ENCODE measurements at places on chromosomes 2 and 18. TPM values are rescaled to one million over a fixed set of nuclear protein-coding genes. Genes with fewer than 3 reads are reported as not detected.

CCDC74B gene
- polyA plus RNA-seq: 3.1 TPM

- no peaks in the 10 kb centered on the region for H3K36me3 ChIP-seq
- DNase-seq: no peak
- H3K4me1 ChIP-seq: no peaks in the 10 kb centered on the region
- H3K27me3 ChIP-seq: peaks cover 23% of the 10 kb centered on the region
- H3K27ac ChIP-seq: no peak overlapping the region
Observed at GRCh38 chr2:71243634-71244301, 16.9 kb upstream of the PAIP2B start.

GRCh38 chr18:48575658-48576456 lies 37.0 kb downstream of the CTIF start:
- no peak overlapping the region for H3K27ac ChIP-seq
- H3K4me1 ChIP-seq: no peaks in the 10 kb centered on the region
- no peaks in the 10 kb centered on the region for H3K36me3 ChIP-seq
- no peak overlapping the region for H3K4me3 ChIP-seq
- DNase-seq: no peak
- H3K27me3 ChIP-seq: no peaks in the 10 kb centered on the region

- H3K27ac ChIP-seq: no peak overlapping the region
- peaks cover 3% of the 10 kb centered on the region for H3K36me3 ChIP-seq
- no peaks in the 10 kb centered on the region for H3K4me1 ChIP-seq
- DNase-seq: no peak
- no peaks in the 10 kb centered on the region for H3K27me3 ChIP-seq
Observed at GRCh38 chr2:224846686-224847085, 130.5 kb upstream of the CCDC195 start.

DNA sequence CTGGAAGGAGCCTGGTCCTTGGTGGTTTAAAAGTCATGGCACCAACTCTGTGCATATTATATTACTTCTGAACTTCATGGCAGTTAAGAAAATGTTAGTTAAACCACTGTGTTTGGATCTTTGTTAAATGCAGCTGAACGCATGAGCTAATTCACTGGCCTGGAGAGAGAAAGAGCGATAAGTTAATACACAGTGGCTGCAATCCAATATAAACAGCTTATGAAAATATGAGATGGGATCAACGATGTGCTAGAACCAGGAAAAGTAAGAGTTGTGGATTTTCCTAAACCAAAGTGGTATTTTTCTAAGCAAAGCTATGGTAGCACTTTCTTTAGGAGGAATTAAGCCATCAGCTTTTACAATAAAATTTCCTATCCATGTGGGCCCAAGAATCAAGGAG lies 326.7 kb downstream of the MTX2 start:
- no peak overlapping the region for H3K27ac ChIP-seq
- H3K4me3 ChIP-seq: no peak overlapping the region
- H3K27me3 ChIP-seq: peaks cover 8% of the 10 kb centered on the region
- H3K4me1 ChIP-seq: no peaks in the 10 kb centered on the region

DNA sequence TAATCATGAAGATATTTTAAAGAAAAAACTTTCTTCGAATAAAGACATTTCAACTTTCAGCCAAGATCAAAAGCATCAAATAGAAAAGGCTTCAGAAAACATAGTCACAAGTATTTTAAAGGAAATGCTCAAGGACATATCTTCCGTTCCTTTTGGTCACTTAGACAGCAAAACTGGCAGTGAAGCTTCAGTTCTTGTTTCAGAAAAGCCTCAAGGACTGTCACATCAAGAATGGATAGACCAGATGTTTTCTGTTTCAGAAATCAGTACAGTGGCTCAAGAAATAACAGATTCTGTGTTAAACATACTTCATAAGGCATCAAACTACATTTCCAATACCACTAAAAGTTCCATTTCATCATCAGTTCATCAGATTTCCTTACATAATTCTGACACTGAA lies 51.8 kb downstream of the FSIP2 start:
- no peaks in the 10 kb centered on the region for H3K4me1 ChIP-seq
- H3K4me3 ChIP-seq: no peak overlapping the region
- no peak for DNase-seq
- no peaks in the 10 kb centered on the region for H3K27me3 ChIP-seq

GRCh38 chr2:18484625-18485024 lies 75.8 kb downstream of the RDH14 start:
- H3K27me3 ChIP-seq: no peaks in the 10 kb centered on the region
- no peak overlapping the region for H3K4me3 ChIP-seq
- no peak overlapping the region for H3K27ac ChIP-seq
- DNase-seq: peak; percentile 29

RUFY4 gene
- 0.69 TPM for polyA plus RNA-seq

DNA sequence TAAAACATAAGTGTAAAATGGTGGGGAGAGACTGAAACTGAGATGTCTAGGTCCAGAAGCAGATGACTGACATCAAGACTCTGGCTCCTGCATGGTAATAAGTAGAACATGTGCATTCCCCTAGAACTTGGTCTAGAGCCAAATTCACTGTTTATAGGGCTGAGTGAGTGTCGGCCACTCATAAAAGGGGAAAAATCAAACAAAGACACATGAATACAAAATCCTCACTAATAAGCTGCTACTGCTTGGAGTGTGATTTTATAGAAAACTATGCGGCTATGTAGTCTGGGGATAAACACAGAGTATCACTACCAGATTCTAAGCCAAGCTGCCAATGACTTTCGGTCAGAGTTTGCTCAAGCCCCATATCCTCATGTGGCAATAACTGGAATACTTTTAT lies 1080.8 kb upstream of the DDX18 start:
- no peak overlapping the region for H3K4me3 ChIP-seq
- no peak overlapping the region for H3K27ac ChIP-seq
- DNase-seq: no peak
- no peaks in the 10 kb centered on the region for H3K27me3 ChIP-seq

BUB1 gene
- polyA plus RNA-seq: 17.8 TPM

DNA sequence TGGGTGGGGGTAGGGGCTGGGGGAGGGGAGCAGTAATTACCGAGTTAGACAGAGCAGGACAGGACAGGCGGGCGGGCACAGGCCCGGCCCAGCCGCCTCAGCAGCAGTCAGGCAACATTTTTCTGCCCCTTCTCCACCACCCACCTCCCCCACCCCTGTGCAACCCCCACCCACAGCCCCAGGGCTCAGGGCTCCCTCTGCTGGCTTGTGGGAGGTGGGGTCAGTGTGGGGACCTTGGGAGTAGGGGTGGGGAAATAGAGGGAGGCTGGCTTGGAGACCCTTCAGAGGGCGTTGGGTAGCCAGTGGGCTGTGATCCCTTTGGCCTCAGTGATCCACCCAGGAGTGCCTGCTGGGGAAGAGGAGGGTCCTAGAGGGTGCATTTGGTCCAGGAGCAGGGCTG lies 6.4 kb downstream of the WNT6 start:
- H3K36me3 ChIP-seq: no peaks in the 10 kb centered on the region
- peaks cover 89% of the 10 kb centered on the region for H3K27me3 ChIP-seq
- no peak overlapping the region for H3K4me3 ChIP-seq
- H3K27ac ChIP-seq: no peak overlapping the region

DNA sequence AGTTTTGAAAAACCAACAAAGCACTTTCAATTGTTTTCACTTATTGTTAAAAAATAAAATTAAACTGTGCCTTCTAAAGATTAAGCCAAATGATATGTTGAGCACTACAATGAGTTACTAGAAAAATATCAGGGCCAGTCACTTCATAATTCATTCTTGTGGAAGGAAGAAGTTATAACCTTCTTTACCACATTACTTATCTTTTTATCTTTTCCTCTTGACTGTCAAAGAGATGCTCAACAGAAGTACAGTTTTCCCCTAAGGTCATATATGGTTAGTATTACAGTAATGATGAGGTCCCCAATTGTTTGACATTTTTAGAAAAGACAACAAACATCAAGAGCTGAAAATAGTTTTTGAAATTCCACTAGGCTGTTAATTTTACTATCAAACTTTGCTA lies 9.4 kb downstream of the PELI1 start:
- no peak overlapping the region for H3K27ac ChIP-seq
- no peaks in the 10 kb centered on the region for H3K27me3 ChIP-seq
- H3K36me3 ChIP-seq: peaks cover 6% of the 10 kb centered on the region
- DNase-seq: no peak
- no peak overlapping the region for H3K4me3 ChIP-seq
- H3K4me1 ChIP-seq: peaks cover 4% of the 10 kb centered on the region

MAP4K4 gene
- 39.5 TPM for polyA plus RNA-seq

KCTD1 gene
- 7.7 TPM for polyA plus RNA-seq

GRCh38 chr18:31042406-31043181 lies at the start of gene DSC3:
Gene DSC3 (minus strand): TSS chr18:31042742. CDS start chr18:31042660, 82 bp downstream.
- peaks cover 57% of the 10 kb centered on the region for H3K27me3 ChIP-seq
- peaks cover 14% of the 10 kb centered on the region for H3K4me1 ChIP-seq
- peak; percentile 70 for DNase-seq
- H3K27ac ChIP-seq: no peak within 1 kb of the TSS
- peak within 1 kb of the TSS; percentile 30 for H3K4me3 ChIP-seq
- no peaks in the 10 kb centered on the region for H3K36me3 ChIP-seq

GRCh38 chr2:128716299-128716721 lies 397.6 kb upstream of the HS6ST1 start:
- H3K27me3 ChIP-seq: no peaks in the 10 kb centered on the region
- DNase-seq: no peak
- no peaks in the 10 kb centered on the region for H3K4me1 ChIP-seq

- H3K4me1 ChIP-seq: peaks cover 23% of the 10 kb centered on the region
- H3K27me3 ChIP-seq: no peaks in the 10 kb centered on the region
- no peaks in the 10 kb centered on the region for H3K36me3 ChIP-seq
- peak; percentile 83 for DNase-seq
- H3K4me3 ChIP-seq: no peak overlapping the region
Observed at GRCh38 chr2:45889053-45889452, 237.6 kb downstream of the PRKCE start.

PDK1 gene
- 13.8 TPM for polyA plus RNA-seq

DNA sequence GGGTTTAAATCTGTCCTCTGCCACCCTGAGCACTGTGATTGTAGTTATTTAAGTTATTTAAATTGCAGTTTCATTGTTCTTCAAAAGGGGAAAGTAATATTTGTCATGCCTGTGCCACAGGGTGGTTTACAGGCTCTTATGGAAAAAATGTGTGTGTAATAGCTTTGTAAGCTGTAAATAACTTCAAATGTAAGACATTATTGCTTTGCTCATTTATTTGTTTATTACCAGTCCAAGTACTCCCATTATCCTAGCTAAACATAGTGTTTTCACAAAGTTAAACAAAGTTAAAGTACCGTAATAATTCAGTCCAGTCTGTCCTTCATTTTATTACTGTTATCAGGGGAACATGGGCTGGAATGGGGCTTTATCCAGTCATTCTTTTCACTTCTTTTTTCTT lies 43.4 kb upstream of the IGFBP2 start:
- no peak for DNase-seq
- peaks cover 13% of the 10 kb centered on the region for H3K27me3 ChIP-seq
- H3K36me3 ChIP-seq: no peaks in the 10 kb centered on the region
- H3K4me1 ChIP-seq: no peaks in the 10 kb centered on the region
- H3K27ac ChIP-seq: no peak overlapping the region

Measured in large intestine (tissue), 12 donors.